ENCODE measurements at places on chromosomes 2 and 18. TPM values are rescaled to one million over a fixed set of nuclear protein-coding genes. Genes with fewer than 3 reads are reported as not detected.

The GAREM1 gene
- 2.7 TPM for total RNA-seq

The ZNF521 gene
- total RNA-seq = 31.2 TPM

The ADRA2B gene
- 3.5 TPM for total RNA-seq

The CRIM1 gene
- 175 TPM for total RNA-seq

Data from smooth muscle cell of the coronary artery (primary cell).